ENCODE measurements at places on chromosomes 16 and 17.
A peak's percentile ranks its signal among the peaks of the same experiment; 100 is the strongest.

DNA sequence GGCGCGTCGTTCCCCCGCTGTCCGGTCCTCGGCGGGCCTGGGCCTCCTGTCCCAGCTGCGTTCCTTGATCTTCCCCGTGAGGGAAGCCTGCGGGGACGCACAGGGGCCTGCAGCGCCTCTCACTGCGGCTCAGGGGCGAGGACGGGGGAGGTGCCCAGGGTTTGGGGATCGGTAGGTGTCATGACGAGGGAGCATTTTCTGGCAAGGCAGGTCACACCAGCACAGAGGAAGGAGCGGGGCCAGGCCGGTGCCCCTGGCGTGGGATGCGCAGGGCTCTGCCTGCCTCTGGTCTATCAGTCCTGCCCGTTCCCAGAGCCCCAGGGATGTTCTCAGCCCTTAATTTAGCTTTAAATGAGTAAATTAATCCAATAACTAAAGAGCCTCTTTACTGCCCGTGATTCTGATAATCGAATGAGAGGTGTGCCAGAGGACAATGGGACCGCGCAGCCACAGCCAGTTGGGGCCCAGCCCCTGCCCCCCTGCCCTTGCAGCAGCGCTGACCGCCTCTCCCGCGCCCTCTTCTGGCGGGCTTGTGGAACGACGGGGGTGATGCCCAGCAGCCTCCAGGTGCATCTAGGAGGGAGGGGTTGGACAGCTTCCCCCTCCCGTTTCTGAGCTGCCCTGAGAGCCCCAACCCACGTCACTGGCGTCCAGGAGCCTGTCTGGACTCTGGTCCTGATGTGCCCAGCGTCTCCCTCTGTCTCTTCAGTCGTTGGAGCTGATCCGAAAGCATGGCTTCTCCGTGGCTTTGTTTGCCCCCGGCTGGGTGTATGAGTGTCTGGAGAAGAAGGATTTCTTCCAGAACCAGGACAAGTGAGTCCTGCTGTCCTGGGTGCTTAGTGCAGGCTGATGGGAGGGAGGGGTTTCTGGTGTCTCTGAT, 7.9 kb downstream of the ENGASE start:
- DNase-seq: peak; percentile 71

GRCh38 chr17:35889818-35890773, 9.9 kb upstream of the CCL5 start:
- DNase-seq: no peak

DNA sequence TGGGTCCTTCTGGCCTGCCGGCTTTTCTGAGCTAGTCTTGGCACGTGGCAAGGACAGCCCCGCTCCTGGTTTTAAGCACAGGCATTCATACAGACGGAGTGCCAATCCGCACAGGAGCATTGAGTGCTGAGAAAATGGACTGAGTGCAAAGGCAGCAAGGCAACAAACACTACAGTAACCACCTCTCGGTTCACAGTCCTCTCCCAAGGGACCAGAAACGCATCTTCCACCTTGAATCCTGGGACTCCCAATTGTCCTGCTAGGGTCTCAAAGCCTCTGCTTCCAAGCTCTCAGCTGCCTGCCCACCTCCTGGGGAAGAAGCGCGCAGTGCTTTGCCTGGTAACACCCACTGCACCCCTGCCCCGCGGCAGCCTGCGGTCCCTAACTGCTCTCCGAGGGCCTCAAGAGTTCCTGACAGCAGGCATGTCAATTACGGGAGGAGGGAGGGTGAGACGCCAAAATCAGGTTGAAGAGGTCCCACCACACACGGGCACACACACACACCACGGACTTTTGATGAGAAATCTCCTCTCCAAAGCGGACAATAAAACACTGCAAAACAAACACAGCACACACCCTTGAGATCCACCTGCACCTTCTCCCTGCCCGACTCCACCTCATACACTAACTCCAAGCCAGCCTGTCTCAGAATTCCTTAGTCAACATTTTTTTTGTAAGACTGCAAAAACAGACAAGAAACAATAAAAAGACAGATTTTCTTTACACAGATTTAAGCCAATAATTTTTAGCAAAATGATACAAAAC, 15.0 kb downstream of the SLC16A3 start:
- peak; percentile 21 for DNase-seq

DNA sequence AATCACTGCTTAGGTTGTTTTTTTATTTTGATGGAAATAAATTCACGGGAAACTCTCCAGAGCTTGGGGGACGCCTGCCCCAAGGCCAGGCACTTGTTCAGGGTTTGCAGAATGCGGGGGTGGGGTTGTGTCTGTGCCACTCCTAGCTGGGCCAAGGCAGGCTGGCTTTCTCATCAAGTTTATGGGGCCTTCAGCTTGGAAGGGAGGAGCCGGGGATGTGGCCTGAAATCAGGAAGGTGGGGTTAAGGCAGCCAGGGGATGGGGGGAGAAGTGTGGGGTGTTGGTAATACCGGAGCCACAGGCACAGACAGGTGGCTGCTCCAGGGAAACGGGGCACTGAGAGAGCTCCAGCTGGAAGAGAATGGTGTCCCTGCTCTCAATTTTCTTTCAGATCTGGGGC, 1.7 kb upstream of the CHAD start:
- DNase-seq: peak; percentile 6

GRCh38 chr17:83062011-83062817, 17.2 kb upstream of the METRNL start:
- no peak for DNase-seq

DNA sequence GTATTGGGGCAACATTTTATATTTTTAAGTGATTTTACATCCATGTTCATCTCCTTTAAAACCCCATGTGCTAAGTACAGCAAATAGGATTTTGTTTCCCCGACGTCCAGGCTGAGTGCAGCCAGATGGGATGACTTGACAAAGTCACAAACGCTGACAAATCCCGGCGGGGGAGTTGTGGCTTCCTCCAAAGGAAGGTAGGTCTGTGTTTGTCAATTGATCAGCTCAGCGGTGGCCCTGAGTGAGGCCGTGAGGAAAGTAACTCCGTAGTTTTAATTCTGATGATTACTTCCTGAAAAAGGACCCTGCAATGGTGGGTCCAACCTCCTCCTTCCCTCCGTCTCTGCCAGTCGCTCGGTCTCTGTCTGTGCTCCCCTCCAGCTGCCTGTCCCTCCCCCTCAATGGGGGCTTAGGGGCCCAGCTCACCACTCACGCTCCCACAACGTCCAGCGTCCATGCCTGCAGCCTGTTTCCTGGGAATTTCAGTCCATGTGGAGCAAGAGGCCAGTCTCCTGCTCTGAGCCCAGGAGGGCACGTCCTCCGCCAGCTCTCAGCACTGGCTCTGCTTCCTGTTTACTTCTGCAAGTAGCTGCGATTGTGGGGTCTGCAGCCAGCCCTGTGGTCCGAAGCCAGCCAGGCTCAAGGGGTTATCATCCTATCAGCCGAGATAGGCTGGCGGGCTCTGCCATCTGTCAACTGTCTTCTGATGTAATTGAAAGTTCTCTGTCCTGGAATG, 209.4 kb upstream of the FOXF1 start:
- DNase-seq: no peak

GRCh38 chr17:13601322-13601775, 380 bp downstream of the HS3ST3A1 start:
- DNase-seq: peak; percentile 20

DNA sequence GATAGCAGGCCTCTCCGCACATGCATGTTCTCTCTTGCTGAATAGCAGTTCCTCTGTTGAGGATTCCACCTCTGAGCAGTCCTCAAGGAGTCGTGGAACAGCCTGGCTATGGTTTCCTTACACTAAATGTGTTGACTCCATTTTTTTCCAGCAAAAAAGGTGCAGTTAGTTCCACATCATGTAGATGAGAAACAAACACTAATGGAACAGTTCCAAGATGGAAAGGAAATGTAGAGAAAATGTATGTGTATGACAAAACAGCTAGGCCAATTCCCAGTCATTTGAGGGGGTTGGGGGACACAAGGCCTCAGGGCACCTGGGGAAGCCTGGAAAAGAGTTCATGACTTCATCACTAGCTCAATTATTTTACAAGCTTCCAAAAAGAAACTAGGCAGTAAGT, 90.0 kb downstream of the CFDP1 start:
- no peak for DNase-seq

- DNase-seq: no peak
These were observed 116.3 kb downstream of the AMFR start for GRCh38 chr16:56309008-56309407.

- peak; percentile 91 for DNase-seq
These were observed 40.1 kb downstream of the MYO18A start for GRCh38 chr17:29140051-29140621.

DNA sequence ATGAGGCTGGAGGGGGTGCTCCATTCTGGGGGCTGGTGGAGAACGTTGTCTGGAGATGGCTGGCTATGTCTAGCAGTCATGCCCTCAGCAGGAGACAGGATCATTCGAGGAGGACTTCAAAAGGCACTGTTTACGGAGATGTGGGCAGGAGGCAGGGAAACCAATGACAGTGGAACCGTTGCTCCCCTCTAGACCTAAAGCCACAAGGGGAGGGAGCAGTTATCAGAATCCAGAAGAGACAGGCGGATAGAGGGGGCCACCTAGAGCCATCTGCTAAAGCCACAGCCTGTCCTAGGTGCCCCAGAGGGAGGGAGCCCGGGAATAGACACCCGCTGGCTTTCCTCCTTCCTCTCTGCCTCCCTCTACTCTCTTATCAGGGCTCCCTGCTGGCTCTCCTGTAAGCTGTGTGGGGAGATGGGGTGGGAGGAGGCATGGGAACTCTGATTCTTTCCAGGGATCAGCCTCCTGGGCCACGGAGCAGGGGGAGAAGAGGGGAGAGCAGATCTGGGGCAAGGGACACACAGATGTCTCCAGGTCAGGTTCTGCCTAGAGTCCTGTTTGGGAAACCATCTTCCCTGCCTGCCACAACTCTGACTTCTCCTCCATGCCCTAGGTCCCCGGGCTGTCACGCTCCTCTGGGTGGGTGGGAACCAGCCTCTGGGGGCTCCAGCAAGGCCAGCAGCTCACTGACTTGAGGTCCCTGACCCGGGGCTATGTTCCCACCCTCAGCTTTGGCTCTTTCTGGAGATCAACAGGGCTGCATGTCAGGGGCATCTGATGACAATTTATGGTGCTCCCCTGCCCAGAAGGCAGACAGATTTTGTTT, 42.3 kb downstream of the IRX3 start:
- DNase-seq: no peak

GRCh38 chr16:19218581-19218980, 50.5 kb downstream of the SYT17 start:
- no peak for DNase-seq

GRCh38 chr17:47837401-47838039, 3.6 kb downstream of the SCRN2 start:
- DNase-seq: no peak

DNA sequence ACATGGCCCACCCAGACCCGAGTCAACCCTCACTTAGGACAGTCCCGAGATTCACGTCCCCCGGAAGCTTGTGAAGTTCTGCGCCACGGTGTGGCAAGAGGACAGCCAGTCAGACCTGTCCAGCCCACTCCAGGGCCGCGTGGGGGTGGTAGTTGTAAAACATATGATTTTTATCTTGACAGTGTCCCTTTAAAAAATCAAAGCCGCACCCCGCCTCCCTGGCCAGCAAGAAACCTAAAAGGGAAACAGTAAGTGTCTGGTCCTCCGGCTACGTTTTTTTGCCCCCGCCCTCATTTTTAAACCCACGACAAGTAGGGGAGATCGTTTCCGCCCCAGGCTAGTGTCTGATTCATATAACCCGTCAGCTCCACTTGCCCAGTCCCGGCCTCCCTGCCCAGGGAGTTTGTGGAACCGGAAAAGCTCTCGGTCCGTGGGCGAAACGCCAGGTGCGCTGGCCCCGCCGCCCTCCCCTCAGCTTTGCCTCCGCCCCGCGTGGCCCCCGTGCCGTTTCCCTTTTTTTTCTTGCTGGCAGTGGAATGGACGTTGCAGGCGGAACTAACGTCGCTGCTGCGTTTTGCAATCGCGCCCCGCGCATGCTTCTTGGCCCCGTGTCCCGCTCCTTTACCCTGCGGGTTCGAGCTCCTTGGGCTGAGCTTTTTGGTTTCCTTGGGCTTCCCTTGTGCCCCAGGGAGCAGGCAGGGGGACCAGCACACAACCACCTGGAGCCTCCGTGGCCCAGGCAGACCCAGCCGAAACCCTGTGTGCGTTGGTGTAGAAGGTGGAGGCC, 13.3 kb upstream of the NUDT16L1 start:
- DNase-seq: no peak

GRCh38 chr16:88692861-88693260, 6.6 kb upstream of the SNAI3 start:
- DNase-seq: peak; percentile 56

DNA sequence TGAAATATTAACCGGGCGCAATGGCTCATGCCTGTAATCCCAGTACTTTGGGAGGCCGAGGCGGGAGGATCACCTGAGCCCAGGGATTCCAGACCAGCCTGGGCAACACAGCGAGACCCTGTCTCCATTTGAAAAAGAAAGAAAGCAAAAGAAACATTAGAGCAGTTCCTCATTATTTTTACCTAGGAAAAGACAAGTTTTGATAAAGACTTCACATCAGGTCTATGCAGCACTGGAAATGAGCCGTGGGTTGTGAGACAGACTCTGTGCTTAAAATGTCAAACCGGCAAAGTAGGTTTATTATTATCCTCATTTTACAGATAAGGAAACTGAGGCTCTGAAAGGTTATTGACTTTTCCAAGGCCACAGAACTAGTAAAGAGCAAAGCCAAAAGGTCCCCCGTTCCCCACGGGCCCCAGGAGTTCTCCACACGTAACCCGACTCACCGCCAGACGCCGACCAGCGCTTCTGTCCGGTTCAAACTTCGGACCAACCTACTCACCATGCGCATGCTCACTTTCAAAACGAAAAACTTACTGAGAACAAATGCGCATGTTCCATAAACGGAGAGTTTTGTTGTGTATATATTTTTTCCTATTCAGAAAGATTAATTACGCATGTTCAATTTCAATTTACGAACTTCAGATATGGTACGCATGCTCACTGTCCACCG, 356 bp downstream of the TUBD1 start:
- no peak for DNase-seq

All from activated naive CD4-positive, alpha-beta T cell treated with anti-CD3 and anti-CD28 coated beads, Interleukin-2, amount 10 ng/mL, durations not matched to agents 7 days and 5 days (primary cell).